Left hindlimb (tissue), 1 donor: ENCODE measurements at places on chromosomes 13 and 19.
A peak's percentile ranks its signal among the peaks of the same experiment; 100 is the strongest.

DNA sequence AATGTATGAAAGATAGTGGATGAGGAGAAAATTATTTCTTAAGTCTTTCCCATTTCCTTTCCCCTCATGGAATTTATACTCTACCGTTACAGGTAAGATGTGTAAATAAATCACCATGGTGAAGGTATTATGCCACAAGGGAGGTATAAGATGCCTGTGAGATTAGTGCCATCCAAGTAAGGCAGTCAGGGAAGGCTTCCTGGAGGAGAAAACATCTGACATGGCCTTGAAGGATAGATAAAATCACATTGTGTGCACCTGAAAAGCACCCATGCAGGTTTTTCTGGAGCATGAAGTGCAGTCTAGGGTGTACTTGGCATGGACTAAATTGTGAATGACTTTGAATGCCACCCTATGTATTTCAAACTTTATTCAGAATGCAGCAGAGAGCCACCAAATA is 15.3 kb downstream of the MBNL2 start:
- no peak for DNase-seq

DNA sequence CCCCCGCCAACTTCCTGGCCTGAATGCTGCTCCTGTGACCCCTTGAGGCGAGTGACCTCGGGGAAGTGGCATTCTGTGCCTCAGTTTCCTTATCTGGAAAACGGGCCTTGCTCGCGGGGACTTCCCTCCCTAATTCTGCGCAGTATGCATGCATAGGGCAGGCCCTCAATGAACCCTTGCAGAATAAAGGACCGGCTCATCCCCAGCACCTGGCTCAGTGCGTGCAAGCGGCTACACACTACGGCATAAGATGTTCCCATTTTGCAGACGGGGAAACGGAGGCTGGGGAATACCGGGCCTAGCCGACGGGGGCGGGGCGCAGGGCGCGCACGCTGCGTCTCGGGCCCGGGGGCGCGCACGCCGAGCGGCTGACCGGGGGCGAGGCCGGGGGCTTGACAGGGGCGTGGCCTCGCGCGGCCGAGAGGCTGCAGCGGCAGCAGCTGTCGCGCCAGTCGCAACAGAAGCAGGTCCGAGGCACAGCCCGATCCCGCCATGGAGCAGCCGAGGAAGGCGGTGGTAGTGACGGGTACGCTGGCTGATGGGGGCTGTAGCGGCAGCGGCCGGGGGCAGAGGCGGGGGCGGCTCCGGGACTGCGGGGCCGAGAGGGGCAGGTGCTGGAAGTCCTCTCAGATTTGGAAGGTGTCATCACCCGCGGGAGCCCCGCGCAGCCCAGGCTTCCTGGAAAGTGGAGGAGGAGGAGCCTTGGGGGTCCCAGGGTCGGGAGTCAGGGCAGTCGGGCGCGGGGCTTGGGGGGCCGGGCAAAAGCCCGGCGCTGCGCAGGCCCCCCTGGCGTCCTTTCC is at the start of gene PGPEP1:
Gene PGPEP1 (plus strand): TSS at position 409 of the 800 bp plus-strand sequence. CDS start 84 bp downstream, at position 493.
- DNase-seq: peak; percentile 79

DNA sequence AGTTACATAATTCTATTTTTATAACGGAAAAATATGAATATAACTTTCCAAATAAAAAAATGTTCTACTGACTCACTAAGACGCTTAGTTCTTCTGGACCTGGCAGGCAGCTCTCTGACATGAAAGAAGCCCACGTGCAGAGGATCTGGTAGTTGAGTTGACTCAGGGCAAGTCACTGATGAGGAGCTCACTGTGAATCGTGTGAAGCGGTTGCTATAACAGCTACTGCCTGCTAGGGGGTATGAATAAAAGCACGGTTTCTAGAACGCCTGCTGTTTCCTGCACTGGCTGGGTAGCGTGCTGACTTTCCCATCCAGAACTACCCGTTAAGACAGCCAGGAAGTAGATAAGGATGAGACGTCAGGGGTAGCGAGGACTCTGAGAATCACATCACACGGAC is 54.7 kb upstream of the WASF3 start:
- DNase-seq: no peak

GRCh38 chr13:40438022-40438680 is 228.3 kb downstream of the FOXO1 start:
- no peak for DNase-seq
